ENCODE measurements at places on chromosomes 2 and 18. TPM values are rescaled to one million over a fixed set of nuclear protein-coding genes. Genes with fewer than 3 reads are reported as not detected.

- DNase-seq, result peak; percentile 91
- H3K4me3 ChIP-seq, result no peak overlapping the region
- H3K4me1 ChIP-seq, result no peaks in the 10 kb centered on the region
- peak overlapping the region; percentile 91 for H3K27ac ChIP-seq
- no peaks in the 10 kb centered on the region for H3K27me3 ChIP-seq
Measured at GRCh38 chr18:26480897-26481795, 67.2 kb downstream of the KCTD1 start.

GRCh38 chr2:31318361-31319336 is 84.7 kb downstream of the EHD3 start:
- no peak for DNase-seq
- no peak overlapping the region for H3K4me3 ChIP-seq
- peak overlapping the region; percentile 74 for H3K27ac ChIP-seq
- peaks cover 12% of the 10 kb centered on the region for H3K4me1 ChIP-seq

GRCh38 chr2:205934443-205934842 is 151.5 kb downstream of the INO80D start:
- no peak for DNase-seq
- no peaks in the 10 kb centered on the region for H3K27me3 ChIP-seq
- H3K4me3 ChIP-seq, result no peak overlapping the region
- H3K36me3 ChIP-seq, result no peaks in the 10 kb centered on the region
- H3K27ac ChIP-seq, result no peak overlapping the region

DNA sequence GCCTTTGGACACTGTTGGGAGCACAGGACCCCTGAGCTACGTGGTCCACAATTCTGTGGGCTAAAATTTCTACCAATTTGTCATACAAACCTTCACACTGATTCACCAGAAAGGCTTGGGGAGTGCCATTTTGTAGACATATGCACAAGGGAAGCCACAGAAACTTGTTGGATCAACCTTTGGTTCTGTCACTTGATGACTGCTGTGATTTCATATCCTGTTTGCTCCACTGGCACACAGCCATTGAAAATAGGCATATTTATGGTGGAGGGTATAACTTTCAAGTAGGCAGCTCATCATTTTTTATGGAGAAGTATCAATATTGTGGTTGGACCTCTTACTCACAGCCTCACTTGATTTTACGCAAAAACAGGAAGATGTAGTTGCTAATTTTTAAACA is 10.5 kb downstream of the NAPG start:
- H3K27me3 ChIP-seq, result no peaks in the 10 kb centered on the region
- DNase-seq, result no peak
- H3K36me3 ChIP-seq, result peaks cover 2% of the 10 kb centered on the region
- H3K27ac ChIP-seq, result no peak overlapping the region
- H3K4me3 ChIP-seq, result no peak overlapping the region

- no peaks in the 10 kb centered on the region for H3K4me1 ChIP-seq
- H3K4me3 ChIP-seq, result no peak overlapping the region
Measured at GRCh38 chr2:195810340-195811098, 153.5 kb downstream of the SLC39A10 start.

- no peak for DNase-seq
- H3K4me3 ChIP-seq, result no peak overlapping the region
- no peaks in the 10 kb centered on the region for H3K36me3 ChIP-seq
- H3K27ac ChIP-seq, result no peak overlapping the region
Measured at GRCh38 chr2:138670734-138671133, 109.5 kb downstream of the NXPH2 start.

DNA sequence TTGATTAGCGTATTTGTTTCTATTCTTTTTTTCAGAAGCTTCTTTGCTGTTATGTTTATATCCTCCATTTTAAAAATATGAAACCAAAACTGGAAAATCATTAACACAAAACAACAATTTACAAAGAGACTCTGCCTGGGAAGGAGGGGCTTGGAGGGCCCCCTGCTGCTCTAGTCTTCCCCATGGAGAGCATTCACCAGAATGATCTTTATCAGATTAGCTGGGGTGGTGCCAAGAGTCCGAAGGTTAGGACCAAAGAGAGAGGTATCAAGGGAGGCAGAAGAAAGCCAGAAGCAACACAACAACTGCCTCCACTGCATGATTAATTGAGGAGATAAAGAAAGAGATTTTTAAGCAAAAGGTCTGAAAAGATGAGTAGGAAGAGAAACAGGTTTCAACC is 218.6 kb downstream of the IRS1 start:
- no peak overlapping the region for H3K27ac ChIP-seq
- DNase-seq, result peak; percentile 21
- H3K36me3 ChIP-seq, result no peaks in the 10 kb centered on the region
- no peak overlapping the region for H3K4me3 ChIP-seq

The DPP10 gene
- polyA plus RNA-seq, result 1.8 TPM

The CNDP1 gene
- 0.13 TPM for polyA plus RNA-seq

The HNMT gene
- polyA plus RNA-seq, result 22.8 TPM

Data from small intestine (tissue), 16 donors.